ENCODE measurements at places on chromosomes 2 and 18. TPM values are rescaled to one million over a fixed set of nuclear protein-coding genes. Genes with fewer than 3 reads are reported as not detected.

DNA sequence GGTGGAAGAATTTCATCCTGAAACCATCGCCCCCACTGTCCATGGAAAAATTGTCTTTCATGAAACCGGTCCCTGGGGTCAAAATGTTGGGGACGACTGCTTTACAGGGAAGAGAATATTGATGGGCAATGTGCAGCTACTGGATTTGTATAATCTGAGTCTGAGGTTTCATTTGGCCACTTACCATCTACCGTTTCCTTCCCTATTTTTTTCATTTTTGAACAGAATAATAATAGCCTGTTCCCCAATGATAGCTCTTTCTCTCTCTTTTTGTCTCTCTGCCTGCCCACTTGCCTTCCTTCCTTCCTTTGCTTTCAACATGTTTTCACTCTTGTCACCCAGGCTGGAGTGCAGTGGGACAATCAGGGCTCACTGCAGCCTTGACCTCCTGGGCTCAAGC lies 78.3 kb upstream of the TLK1 start:
- H3K4me3 ChIP-seq, result no peak overlapping the region
- H3K36me3 ChIP-seq, result no peaks in the 10 kb centered on the region
- no peak for DNase-seq

- H3K4me3 ChIP-seq, result no peak overlapping the region
- H3K27me3 ChIP-seq, result peaks cover 3% of the 10 kb centered on the region
- H3K36me3 ChIP-seq, result no peaks in the 10 kb centered on the region
- no peak for DNase-seq
- H3K4me1 ChIP-seq, result no peaks in the 10 kb centered on the region
These were observed 52.4 kb downstream of the TNS1 start for GRCh38 chr2:217950401-217950871.

DNA sequence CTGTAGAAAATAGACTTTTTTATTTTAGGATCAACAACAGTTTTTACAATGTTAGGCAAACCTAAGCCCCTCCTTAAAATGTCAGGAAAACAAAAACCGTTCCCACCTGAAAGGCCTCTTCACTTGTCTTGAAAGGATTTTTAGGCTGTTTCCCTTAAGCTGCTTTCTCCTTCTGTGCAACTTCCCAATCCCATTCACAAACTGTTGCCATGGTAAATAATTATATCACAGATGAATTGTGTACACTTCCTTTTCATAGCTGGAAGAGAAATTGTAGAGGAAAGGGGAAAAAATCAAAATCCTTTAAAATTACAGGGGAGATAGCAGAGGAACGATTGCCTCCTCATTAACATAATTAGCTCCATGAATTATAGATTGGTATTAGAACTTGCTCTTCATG lies 1488.0 kb upstream of the CELF4 start:
- no peak overlapping the region for H3K4me3 ChIP-seq
- H3K36me3 ChIP-seq, result no peaks in the 10 kb centered on the region
- H3K27me3 ChIP-seq, result no peaks in the 10 kb centered on the region

DNA sequence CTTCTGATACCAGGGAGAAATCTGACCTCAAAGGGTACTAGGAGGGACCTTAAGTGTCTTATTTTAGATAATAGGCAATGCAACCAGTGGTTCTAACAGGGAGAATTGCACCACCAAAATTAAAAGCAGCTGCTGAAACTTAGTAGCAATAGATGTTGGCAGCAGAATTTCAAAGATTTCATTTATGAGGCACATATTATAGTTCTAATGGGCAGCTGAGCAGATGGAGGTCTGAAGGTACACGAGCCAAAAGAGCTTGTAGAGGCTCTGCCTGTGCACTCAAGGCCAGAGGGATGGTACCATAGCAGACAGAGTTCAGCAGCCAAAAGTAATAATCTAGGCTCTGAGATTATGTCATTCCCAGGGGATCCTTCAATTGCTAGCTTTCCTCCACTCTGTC lies 87.3 kb upstream of the NCKAP5 start:
- no peaks in the 10 kb centered on the region for H3K27me3 ChIP-seq
- H3K36me3 ChIP-seq, result no peaks in the 10 kb centered on the region
- no peak overlapping the region for H3K4me3 ChIP-seq
- DNase-seq, result no peak
- H3K27ac ChIP-seq, result no peak overlapping the region

CCBE1 gene
- not detected for total RNA-seq

DNA sequence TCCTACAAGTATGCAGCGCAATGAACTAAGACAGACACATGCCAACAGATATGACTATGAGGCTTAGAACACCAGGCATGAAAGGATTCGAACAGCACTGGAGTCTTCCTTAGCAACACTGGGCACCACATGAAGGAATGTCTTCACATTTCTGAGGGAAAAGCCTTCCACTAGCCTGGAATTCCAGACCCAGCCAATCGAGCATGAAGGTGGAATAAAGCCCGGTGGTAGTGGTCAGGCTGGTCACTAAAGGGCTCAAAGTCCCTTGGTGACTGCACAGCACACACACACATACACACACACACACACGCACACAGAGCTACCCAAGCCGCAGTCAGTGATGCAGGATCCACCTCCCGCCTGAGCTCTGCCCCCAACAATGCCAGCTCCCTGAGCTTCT lies 19.7 kb upstream of the SFXN5 start:
- no peak overlapping the region for H3K4me3 ChIP-seq
- H3K27ac ChIP-seq, result no peak overlapping the region
- H3K27me3 ChIP-seq, result no peaks in the 10 kb centered on the region
- DNase-seq, result no peak
- no peaks in the 10 kb centered on the region for H3K4me1 ChIP-seq
- H3K36me3 ChIP-seq, result no peaks in the 10 kb centered on the region

DNA sequence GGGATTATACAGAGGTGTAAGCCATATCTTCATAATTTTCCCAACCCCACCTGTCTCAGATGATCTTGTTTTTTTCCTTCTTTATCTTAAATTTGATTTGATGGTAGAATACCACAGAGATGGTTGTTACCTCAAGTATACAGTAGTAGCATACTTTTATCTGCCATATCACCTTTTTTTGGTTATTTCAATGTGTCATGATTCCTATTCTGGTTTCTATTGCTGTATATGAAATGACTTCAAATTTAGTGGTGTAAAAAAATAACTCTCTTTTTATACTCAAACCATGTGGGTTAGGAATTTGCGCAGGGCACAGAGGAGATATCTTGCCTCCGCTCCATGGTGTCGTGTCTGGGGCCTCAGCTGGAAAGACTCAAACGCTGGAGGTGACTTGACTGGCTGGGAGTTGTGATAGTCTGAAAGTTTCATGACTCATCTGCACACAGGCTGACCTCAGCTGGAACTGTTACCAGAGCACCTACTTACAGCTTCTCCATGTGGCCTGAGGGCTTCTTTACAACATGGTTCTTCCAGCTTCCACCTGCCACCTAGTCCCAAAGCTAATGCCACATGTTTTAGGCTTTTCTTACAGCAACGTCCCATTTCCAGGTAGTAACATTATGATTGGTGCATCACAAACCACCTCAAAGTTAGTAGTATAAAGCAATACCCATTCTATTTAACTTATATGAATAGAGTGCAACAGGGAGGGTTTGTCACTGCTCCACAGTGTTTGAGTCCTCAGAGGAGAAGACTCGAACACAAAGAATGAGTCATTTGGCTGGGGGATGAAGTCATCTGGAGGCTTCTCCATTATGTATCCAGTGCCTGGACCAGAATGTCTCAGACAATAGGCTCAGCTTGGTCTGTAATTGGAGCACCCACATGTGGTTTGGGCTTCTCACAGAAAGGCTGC lies 82.3 kb upstream of the XPO1 start:
- H3K4me1 ChIP-seq, result no peaks in the 10 kb centered on the region
- no peak for DNase-seq
- no peaks in the 10 kb centered on the region for H3K36me3 ChIP-seq
- no peaks in the 10 kb centered on the region for H3K27me3 ChIP-seq
- H3K4me3 ChIP-seq, result no peak overlapping the region

DYTN gene
- not detected for total RNA-seq

ABCB11 gene
- not detected for total RNA-seq

All from CD4-positive, alpha-beta T cell (primary cell).